ENCODE measurements at places on chromosomes 12 and 14.

GRCh38 chr14:65810322-65810721 is 397.8 kb downstream of the FUT8 start:
- DNase-seq = no peak

DNA sequence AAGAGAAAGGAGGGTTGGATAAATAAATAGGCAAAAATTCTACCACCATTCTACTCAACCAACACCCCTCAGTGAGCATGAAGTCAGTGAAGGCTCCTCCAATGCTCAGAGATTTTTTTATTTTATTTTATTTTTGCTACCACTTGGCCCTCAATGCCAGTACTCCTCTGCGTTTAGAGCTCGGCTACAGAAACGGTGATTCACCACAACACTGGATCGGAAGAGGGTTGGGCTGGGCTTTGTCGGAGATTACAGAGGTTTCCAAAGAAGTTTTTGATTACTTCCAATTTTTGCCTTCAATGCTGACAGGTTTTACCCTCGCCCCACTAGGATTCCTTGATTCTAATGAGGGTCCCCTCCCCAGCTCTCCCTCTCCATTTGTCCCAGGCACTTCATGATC is 1027.2 kb upstream of the TMEM132C start:
- DNase-seq = no peak

- DNase-seq = no peak
These were observed 2.3 kb upstream of the TRAFD1 start for GRCh38 chr12:112122823-112123690.

DNA sequence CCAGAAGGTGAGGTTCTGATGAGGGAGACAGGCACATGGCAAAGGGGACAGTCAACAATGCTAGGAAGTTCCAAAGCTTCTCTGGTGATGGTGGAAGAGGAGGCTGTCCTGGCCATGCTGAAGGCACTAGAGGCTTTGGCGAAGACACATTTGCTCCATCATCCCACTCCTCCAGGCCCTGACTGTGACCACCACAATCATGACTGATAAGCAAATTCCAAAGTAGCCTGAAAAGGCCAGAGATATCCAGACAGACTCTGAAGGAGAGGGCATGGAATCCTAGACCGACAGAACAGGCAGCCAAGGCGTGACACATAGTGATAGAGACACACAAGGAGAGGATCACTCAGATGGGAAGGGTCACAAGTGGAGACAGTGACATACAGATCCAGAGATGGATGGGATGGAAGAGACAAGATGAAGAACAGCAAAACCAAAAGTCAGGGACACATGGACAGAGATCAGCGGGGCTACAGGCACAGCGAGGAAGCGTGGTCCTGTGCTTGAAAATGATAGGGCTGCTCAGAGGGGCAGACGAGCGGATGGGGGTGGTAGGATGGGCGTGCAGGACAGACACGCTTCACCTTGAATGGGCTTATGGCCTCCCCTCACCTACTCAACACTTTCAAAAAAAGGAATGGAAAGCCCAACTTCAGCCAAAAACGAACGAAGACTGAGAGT is 1.3 kb downstream of the ZFHX2 start:
- no peak for DNase-seq

- no peak for DNase-seq
These were observed 14.6 kb downstream of the SLC38A4 start for GRCh38 chr12:46811185-46811584.
